ENCODE measurements at places on chromosomes 2 and 18.

DNA sequence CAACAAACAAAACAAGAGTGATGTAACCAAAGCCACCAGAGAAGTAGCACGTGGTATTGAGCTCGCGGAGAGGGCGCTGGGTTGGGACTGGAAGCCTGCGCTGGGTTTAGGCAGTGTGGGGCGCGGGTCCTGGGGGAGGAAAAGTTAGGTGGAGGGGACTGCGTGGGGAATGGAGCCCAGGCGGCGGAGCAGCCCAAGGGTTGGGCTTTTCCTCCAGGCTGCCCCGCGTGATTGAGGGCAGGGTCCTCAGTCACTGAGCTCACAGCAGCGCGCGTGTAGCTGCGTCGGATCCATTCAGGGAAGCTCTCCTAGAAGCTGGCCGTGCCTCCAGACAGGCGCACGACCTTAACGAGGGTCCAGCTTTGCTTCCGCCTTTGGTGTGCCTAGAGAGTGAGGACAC, 357.4 kb downstream of the GALR1 start:
- H3K27ac ChIP-seq, result no peak overlapping the region
- no peaks in the 10 kb centered on the region for H3K27me3 ChIP-seq
- no peak for DNase-seq
- no peak overlapping the region for H3K4me3 ChIP-seq
- H3K36me3 ChIP-seq, result no peaks in the 10 kb centered on the region

DNA sequence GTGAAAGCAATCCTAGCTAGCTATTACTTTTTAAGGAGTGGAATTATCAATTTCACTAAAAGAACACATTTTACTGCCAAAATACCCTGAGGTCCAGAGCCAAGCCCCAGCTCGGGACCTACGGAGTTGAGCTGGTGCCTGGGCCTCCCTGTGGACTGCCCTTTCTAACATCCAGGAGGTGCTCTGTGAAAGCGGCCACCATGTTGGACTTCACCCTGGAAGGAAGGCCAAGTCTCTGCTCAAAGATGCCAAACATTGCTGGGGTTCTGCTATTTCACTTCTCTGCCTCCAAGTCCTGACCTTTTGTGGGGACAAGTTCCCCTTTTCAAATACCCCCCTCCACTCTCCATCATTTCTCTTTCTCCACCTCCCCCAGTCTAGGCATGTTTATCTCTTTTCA, 498.7 kb upstream of the RAB6C start:
- H3K4me3 ChIP-seq, result no peak overlapping the region
- H3K27ac ChIP-seq, result no peak overlapping the region
- H3K27me3 ChIP-seq, result no peaks in the 10 kb centered on the region
- no peaks in the 10 kb centered on the region for H3K36me3 ChIP-seq

- no peak for DNase-seq
- H3K27me3 ChIP-seq, result no peaks in the 10 kb centered on the region
- no peak overlapping the region for H3K4me3 ChIP-seq
- H3K27ac ChIP-seq, result no peak overlapping the region
- H3K36me3 ChIP-seq, result no peaks in the 10 kb centered on the region
These were observed 141.3 kb upstream of the NOSTRIN start for GRCh38 chr2:168660870-168661862.

GRCh38 chr2:27636766-27637165, 7.9 kb downstream of the GPN1 start:
- no peaks in the 10 kb centered on the region for H3K27me3 ChIP-seq
- H3K36me3 ChIP-seq, result peaks cover 76% of the 10 kb centered on the region
- H3K27ac ChIP-seq, result no peak overlapping the region
- no peak for DNase-seq

- H3K4me1 ChIP-seq, result no peaks in the 10 kb centered on the region
- no peak overlapping the region for H3K4me3 ChIP-seq
- no peak overlapping the region for H3K27ac ChIP-seq
- no peaks in the 10 kb centered on the region for H3K36me3 ChIP-seq
These were observed 404.9 kb upstream of the ZEB2 start for GRCh38 chr2:144924827-144925226.

DNA sequence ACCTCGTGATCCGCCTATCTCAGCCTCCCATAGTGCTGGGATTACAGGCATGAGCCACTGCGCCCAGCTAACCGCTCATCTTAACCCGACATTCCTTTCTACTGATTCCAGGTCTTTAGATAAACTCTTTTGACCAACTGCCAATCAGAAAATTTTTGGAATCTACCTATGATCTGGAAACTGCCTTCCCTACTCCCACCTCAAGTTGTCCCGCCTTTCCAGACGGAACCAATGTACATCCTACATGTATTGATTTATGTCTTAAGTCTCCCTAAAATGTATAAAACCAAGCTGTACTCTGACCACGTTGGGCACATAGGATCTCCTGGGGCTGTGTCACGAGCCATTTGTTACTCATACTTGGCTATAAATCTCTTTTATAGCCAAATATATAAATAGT, 3.2 kb upstream of the NEU2 start:
- H3K36me3 ChIP-seq, result no peaks in the 10 kb centered on the region
- H3K4me1 ChIP-seq, result no peaks in the 10 kb centered on the region
- no peaks in the 10 kb centered on the region for H3K27me3 ChIP-seq
- H3K4me3 ChIP-seq, result no peak overlapping the region
- DNase-seq, result no peak
- H3K27ac ChIP-seq, result no peak overlapping the region
